Activated CD8-positive, alpha-beta memory T cell treated with anti-CD3 and anti-CD28 coated beads, Interleukin-2, amount 10 ng/mL, durations not matched to agents 7 days and 5 days (primary cell): ENCODE measurements at places on chromosomes 12 and 14. TPM values are rescaled to one million over a fixed set of nuclear protein-coding genes. Genes with fewer than 3 reads are reported as not detected.

CD163L1 gene
- total RNA-seq, result not detected

POTEM gene
- not detected for total RNA-seq

PRB2 gene
- not detected for total RNA-seq

SYT1 gene
- not detected for total RNA-seq

ERBB3 gene
- 0.94 TPM for total RNA-seq

ADCY6 gene
- total RNA-seq, result 0.15 TPM

GRCh38 chr12:32399370-32400113, at the start of gene FGD4:
TSS of gene FGD4 (plus strand) at chr12:32399558.
- peak within 1 kb of the TSS; percentile 75 for H3K27ac ChIP-seq
- peaks cover 7% of the 10 kb centered on the region for H3K4me1 ChIP-seq
- peak; percentile 84 for DNase-seq
- H3K27me3 ChIP-seq, result peaks cover 43% of the 10 kb centered on the region

GRCh38 chr12:5391653-5392052, 40.3 kb upstream of the NTF3 start:
- H3K27ac ChIP-seq, result no peak overlapping the region
- H3K4me3 ChIP-seq, result no peak overlapping the region
- DNase-seq, result no peak
- H3K4me1 ChIP-seq, result no peaks in the 10 kb centered on the region
- no peaks in the 10 kb centered on the region for H3K27me3 ChIP-seq

DNA sequence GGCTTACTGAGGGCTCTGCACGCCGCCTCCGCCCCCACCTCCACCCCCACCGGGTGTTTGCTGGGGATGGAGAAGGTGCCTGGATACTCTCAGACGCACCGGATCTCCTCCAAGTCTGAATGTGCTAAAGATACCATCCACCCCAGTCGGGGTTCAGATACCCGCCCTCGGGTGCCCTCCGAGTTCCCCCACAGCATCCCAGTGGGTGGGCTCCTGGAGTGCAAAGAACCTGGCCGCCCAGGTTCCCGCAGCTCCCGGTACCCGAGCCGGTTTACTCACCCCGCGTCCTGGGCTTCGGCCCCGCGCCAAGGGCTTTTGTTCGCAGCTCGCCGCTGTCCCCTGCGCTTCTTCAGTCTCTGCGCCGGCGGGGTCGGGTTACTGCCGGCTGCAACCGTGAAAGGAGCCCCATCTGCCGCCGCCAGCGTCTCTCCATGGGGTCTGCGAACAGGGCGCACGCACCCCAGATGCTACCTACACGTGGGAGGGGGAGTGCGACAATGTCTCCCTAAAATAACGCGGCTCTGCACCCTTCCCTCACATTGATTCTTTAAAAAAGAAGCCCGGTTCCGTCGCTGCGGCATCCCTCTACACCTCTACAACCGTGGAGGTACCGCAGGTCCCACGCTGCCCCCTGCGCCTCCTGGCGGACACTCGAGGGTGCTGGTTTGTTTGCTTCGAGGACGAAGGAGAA, at the start of gene CCDC177:
Gene CCDC177 (minus strand): TSS at position 609 of the 691 bp plus-strand sequence. CDS start 1,249 bp downstream, outside the sequence.
- H3K27me3 ChIP-seq, result peaks cover 85% of the 10 kb centered on the region
- no peak within 1 kb of the TSS for H3K27ac ChIP-seq
- peak; percentile 79 for DNase-seq
- H3K4me1 ChIP-seq, result peaks cover 13% of the 10 kb centered on the region
- H3K4me3 ChIP-seq, result peak within 1 kb of the TSS; percentile 46
- H3K36me3 ChIP-seq, result no peaks in the 10 kb centered on the region

DNA sequence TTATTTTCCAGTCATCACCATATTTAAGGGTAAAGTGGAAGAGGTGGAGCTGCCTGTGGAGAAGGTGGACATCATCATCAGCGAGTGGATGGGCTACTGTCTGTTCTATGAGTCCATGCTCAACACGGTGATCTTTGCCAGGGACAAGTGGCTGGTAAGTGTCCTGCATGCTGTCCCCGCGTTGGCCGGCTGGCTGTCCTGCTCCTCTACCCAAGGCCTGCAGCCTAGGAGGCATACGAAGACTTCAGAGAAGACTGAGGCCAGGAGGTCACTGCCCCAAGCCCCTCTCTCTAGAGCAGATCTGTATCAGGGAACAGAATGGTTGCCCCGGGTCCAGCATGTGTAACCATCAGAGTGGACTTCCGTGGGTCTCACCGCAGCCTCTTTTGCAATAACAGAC, 77.7 kb downstream of the PRMT8 start:
- no peak overlapping the region for H3K4me3 ChIP-seq
- H3K36me3 ChIP-seq, result no peaks in the 10 kb centered on the region
- H3K27me3 ChIP-seq, result peaks cover 37% of the 10 kb centered on the region

GRCh38 chr14:76953311-76953945, 75.1 kb downstream of the IRF2BPL start:
- peak overlapping the region; percentile 44 for H3K4me3 ChIP-seq
- H3K27ac ChIP-seq, result peak overlapping the region; percentile 72
- H3K36me3 ChIP-seq, result no peaks in the 10 kb centered on the region
- H3K27me3 ChIP-seq, result no peaks in the 10 kb centered on the region
- peaks cover 57% of the 10 kb centered on the region for H3K4me1 ChIP-seq

DNA sequence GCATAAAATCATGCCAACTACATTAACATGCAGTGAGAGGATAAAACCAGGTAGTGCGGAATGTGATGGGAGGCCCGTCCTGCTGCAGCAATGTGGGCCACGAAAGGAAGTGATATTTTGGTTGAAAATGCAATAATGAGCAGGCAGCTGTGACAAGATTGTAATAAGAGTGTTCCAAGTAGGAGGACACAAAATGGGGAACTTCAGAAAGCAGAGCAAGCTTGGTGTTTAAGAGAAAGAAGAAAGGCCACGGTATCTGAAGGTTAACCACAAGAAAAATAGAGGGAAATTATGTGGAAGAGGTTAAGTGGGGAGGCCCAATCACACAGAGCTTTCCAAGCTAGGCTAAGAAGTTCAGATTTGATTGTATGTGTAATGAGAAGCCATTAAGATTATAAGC, 34.3 kb downstream of the OVCH1 start:
- H3K27ac ChIP-seq, result no peak overlapping the region
- H3K36me3 ChIP-seq, result no peaks in the 10 kb centered on the region
- H3K4me1 ChIP-seq, result no peaks in the 10 kb centered on the region
- DNase-seq, result no peak
- H3K27me3 ChIP-seq, result no peaks in the 10 kb centered on the region

DNA sequence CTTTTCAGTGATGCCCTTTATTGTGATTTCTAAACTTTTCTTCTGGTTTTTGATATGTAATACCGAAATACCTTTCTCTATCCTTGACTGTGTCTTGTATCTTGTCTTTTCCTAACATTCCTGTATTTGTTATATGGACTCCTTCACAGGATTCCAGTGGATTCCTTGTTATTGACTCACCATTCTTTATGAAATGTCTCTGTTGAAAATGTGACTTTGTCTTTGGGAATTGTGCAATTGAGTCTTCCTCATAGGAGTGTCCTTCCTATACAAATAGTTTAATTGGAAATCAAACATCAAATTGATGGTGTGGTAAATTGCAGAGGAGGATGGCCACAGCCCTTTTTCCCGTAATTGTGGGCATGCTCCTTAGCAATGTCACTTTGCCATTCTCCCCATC, 296.6 kb upstream of the KITLG start:
- H3K4me1 ChIP-seq, result no peaks in the 10 kb centered on the region
- no peak for DNase-seq
- no peaks in the 10 kb centered on the region for H3K27me3 ChIP-seq
- H3K27ac ChIP-seq, result no peak overlapping the region
- no peaks in the 10 kb centered on the region for H3K36me3 ChIP-seq
- H3K4me3 ChIP-seq, result no peak overlapping the region

- H3K27me3 ChIP-seq, result no peaks in the 10 kb centered on the region
- peak overlapping the region; percentile 95 for H3K4me3 ChIP-seq
- H3K27ac ChIP-seq, result peak overlapping the region; percentile 87
- peaks cover 32% of the 10 kb centered on the region for H3K36me3 ChIP-seq
Measured at GRCh38 chr12:7131502-7131866, 1.3 kb downstream of the CLSTN3 start.

- peaks cover 20% of the 10 kb centered on the region for H3K36me3 ChIP-seq
- peaks cover 35% of the 10 kb centered on the region for H3K4me1 ChIP-seq
- no peak overlapping the region for H3K27ac ChIP-seq
- no peak overlapping the region for H3K4me3 ChIP-seq
Measured at GRCh38 chr12:113260636-113261300, 39.5 kb downstream of the TPCN1 start.

DNA sequence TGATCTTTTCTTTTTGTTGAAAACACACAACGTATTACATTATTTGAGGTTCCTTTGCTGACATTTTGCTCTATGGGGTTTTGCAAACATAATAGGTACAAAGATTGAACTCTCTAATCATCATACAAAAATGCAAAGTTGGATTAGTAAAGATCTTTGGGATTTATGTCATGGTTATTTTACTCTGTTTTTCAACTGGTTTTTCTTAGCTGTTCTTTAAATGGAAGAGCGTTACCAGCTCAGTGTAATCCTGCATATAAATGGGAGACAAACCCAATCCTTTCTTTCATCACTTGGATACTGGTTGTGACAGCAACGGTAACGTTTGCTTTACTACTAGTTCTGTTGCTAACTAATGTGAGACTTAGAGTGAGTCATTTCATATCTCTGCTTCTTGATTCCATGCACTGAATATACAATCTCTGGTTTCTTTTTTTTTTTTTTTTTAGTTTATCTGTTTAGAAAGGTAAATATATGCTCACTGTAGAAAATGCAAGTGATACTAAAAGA, 104.9 kb upstream of the NOVA1 start:
- no peak overlapping the region for H3K27ac ChIP-seq
- no peak overlapping the region for H3K4me3 ChIP-seq
- DNase-seq, result no peak
- no peaks in the 10 kb centered on the region for H3K4me1 ChIP-seq
- H3K36me3 ChIP-seq, result no peaks in the 10 kb centered on the region

GRCh38 chr12:21818627-21819026, 44.1 kb upstream of the KCNJ8 start:
- no peaks in the 10 kb centered on the region for H3K27me3 ChIP-seq
- no peaks in the 10 kb centered on the region for H3K4me1 ChIP-seq
- H3K27ac ChIP-seq, result no peak overlapping the region
- no peak for DNase-seq

GRCh38 chr12:131795064-131795463, 33.1 kb upstream of the MMP17 start:
- no peaks in the 10 kb centered on the region for H3K27me3 ChIP-seq
- H3K27ac ChIP-seq, result no peak overlapping the region
- no peak overlapping the region for H3K4me3 ChIP-seq
- no peaks in the 10 kb centered on the region for H3K4me1 ChIP-seq
